ENCODE measurements at places on chromosomes 2 and 18.

DNA sequence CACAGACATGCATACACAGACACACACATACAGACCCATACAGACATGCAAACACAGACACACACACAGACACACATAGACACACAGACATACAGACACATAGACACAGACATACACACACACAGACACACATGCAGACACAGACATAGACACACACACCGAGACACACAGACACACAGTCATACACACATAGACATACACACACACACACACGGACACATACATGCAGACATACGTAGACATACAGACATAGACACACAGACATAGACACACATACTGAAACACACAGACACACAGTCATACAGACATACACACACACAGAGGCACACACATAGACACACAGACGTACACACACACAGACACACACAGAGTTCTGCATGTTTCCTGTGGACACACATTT lies 26.9 kb downstream of the INHBB start:
- no peak for DNase-seq

GRCh38 chr2:222241128-222241870 lies 57.5 kb downstream of the PAX3 start:
- peak; percentile 3 for DNase-seq

DNA sequence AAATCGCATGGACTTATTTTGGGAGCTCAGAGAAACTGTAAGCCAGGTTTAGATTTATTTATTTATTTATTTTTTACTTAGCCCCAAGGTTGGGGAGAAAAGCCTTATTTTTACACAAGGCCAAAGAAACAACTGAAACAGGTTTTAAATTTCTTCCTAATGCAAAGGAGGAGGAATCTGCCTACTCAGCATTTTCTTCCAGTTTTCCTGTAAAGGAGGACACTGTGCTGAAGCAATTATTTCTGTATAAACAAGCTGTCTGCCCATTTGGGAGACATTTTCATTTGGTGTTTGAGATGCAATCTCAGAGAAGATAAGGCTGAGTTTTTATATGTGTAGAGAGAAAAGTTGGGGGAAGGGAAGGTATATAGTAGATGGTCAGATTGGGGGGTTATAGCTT lies 125.0 kb downstream of the ETAA1 start:
- DNase-seq, result no peak

DNA sequence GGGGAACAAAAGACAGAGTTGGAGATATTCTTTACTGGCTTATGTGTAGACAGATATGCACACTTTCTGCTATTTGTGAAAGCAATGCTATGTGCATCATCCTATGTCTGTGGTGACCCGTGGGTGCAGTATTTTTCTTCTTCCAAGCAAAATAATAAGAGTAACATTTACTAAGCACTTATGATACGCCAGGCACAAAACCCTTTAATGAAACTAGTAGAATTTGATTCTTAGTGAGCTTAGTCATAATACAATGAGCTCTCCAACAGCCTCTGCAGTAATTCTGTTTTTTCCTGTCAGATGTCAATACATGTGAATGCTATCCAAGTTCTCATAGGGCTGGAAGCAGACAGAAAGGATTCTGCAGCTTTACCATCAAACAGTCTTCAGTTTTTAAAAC lies 130.6 kb downstream of the RAD51AP2 start:
- no peak for DNase-seq

DNA sequence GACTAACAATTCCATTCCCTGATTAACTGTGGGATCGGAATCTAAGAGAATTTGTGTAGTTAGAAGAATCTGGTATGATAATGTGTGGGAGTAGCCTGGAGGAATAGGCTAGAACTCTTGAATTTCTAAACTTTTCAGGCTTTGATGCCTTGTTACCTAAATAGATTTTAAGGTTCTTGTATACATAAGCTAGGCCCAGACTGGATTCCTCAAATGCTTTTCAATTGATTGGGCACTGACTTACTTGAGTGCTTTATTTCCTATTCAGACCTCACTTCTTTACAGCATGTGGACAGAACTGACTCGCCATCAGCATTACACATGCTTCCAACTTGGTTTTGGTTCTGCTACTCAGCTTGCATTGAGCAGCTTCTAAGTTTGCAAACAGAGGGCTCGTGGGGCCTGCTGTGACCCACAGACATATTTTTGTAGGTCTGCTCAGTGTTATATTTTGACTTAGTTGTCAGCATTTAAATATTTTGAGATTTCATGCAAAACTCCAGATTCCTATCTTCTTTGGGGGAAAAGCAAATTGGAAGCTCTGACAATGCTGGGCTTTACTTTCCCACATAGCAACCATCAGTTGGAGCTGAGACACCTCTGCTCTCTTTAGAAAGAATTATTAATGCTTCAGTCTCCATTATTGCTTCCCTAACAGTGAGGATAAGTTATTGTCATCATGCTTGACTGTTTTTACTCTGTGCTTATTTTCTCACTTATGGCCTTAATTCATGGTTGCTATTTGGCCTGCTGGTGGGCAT lies 5.7 kb downstream of the PARD3B start:
- DNase-seq, result no peak

GRCh38 chr18:25979369-25980040 lies 110.9 kb downstream of the SS18 start:
- no peak for DNase-seq

- no peak for DNase-seq
Measured at GRCh38 chr2:85797263-85797660, 43.5 kb downstream of the ATOH8 start.

GRCh38 chr2:171407676-171408044 lies 26.1 kb downstream of the METTL8 start:
- no peak for DNase-seq

- no peak for DNase-seq
Measured at GRCh38 chr18:40365526-40365925, 1589.5 kb upstream of the PIK3C3 start.

GRCh38 chr18:37582261-37582660 lies 16.7 kb upstream of the CELF4 start:
- no peak for DNase-seq

- no peak for DNase-seq
Measured at GRCh38 chr2:25505622-25506021, 163.9 kb upstream of the DNMT3A start.

DNA sequence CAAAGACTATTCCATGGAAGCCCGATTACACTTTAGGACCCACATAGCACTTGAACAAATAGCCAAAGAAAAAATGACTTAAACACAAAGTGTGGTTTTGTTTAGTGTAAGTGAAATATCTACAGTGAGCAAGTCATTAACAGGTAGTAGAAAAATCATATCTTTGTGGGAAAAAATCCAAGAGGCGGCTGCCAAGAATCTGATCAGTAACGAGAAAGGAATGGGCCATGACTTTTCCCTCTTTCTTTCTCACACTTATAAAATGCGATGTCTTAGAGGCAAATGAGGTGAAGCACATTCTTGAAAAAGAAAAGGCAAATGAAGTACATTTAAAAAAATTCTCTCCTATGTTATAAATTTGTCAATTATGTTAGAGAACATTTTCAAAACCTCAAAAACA lies 12.9 kb upstream of the GEMIN6 start:
- no peak for DNase-seq

DNA sequence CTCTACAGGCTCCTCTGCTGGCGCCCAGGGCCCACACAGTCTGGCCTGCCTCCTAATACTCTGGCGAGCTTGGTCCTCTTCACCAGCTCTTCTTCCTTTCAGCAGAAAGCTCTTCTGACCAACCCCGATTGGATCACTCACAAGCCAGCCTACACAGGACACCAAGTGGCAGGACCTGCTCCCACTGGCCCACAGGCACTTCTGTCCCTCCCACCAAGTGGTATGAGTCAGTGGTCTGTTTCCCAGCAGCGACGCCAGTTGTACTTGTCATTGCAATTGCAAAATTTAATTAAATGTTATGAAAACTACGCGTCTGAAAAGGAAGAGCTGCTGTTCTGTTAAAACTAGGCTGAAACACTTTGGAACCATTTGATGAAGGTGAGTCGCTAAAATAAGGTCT lies 46.7 kb downstream of the NDUFA10 start:
- peak; percentile 38 for DNase-seq

DNA sequence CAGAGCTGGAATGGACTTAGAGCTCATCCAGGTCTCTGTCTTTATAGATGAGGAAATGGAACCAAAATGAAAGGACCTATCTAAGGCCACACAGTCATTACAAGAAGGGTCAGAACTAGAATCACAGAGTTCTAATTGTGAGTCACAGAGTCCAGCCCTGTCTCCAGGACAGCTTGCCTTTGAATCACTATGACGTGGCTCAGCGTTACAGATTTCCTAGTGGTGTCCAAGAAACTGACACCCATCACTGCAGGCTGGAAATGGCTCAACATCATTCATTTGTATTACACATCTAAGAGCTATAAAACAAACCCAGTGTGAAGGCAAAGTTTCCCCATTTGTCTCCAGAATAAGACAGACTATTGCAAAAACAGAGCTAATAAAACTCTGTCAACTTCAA lies 164.3 kb upstream of the SIX2 start:
- no peak for DNase-seq

- no peak for DNase-seq
Measured at GRCh38 chr18:25423267-25423666, 71.3 kb upstream of the ZNF521 start.

GRCh38 chr2:20093263-20094141 lies 42.1 kb upstream of the LAPTM4A start:
- DNase-seq, result peak; percentile 62

GRCh38 chr2:70367722-70368323 lies 66.0 kb upstream of the FAM136A start:
- no peak for DNase-seq

DNA sequence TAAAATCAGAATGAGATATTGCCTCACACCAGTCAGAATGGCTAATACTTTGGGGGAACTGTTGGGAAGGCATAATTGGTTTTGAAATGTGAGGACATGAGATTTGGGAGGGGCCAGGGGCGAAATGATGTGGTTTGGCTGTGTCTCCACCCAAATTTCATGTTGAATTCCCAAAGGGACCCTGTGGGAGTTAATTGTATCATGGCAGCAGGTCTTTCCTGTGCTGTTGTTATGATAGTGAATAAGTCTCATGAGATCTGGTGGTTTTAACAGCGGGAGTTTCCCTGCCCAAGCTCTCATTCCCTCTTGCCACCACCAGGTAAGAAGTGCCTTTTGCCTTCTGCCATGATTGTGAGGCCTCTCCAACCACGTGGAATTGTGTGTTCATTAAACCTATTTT lies 59.6 kb downstream of the CSRNP3 start:
- no peak for DNase-seq

- no peak for DNase-seq
Measured at GRCh38 chr2:30276455-30276911, 45.1 kb downstream of the LBH start.

- no peak for DNase-seq
Measured at GRCh38 chr2:32932825-32933755, 13.7 kb upstream of the LTBP1 start.

GRCh38 chr18:74068296-74068695 lies 79.3 kb downstream of the FBXO15 start:
- DNase-seq, result no peak

DNA sequence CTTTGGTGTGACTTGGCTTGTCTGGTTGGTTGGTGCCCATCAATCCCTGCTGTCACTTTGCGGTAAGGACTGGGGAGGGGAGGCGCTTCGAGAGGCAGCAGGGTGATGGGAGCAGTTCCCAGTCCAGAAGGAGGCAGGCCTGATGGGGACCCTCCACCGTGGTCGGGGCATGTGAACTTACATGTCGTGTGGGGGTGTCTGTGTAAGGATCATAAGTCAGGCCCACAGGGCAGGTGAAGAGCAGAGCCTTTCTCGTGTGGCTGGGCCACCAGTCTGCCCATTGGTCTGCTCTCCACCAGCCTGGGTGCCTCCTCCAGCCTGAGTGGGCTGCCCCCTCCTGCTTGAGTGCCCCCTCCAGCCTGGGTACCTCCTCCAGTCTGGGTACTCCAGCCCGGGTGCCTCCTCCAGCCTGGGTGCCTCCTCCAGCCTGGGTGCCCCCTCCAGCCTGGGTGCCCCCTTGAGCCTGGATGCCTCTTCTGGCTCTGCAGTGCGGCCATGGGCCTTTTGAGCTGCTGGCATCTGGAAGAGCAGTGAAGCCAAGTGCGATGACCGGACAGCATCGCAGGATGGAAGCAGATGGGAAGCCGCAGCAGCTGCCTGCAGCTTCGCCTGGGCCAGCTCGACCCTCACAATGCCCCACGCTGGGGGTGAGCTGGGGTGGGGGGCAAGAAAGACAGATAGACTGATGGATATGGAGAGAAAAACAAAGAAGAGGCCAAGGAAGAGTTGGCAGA lies 25.0 kb downstream of the ATOH8 start:
- no peak for DNase-seq

DNA sequence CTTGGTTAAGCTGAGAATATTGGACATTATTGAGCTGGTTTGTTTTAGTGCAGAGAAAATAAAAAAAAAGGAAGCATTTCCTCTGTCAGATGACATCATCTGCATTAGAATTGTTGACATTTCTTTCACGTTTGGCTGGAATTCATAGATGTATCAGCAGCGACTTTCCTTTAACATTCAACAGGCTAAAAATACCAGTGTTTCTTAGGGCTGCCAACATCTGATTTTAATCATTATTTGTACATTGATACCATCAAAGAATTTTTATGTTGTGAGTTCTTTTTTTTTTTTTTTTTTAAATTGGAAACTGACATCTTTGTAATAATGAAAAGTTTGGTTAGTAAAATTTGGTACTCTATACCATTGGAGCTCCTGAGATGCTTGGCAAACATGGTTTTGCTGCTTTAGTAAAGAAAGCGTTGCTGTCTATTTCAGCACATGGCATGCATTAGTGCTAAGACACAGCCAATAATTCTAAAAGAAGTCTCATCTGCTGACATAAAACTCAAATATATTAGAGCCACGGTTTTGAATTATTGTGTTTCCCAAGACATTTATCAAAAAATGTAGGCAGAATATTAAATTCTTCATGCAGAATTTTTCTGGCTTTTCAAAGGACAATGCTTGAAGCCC lies 33.6 kb downstream of the GTF2A1L start:
- no peak for DNase-seq

DNA sequence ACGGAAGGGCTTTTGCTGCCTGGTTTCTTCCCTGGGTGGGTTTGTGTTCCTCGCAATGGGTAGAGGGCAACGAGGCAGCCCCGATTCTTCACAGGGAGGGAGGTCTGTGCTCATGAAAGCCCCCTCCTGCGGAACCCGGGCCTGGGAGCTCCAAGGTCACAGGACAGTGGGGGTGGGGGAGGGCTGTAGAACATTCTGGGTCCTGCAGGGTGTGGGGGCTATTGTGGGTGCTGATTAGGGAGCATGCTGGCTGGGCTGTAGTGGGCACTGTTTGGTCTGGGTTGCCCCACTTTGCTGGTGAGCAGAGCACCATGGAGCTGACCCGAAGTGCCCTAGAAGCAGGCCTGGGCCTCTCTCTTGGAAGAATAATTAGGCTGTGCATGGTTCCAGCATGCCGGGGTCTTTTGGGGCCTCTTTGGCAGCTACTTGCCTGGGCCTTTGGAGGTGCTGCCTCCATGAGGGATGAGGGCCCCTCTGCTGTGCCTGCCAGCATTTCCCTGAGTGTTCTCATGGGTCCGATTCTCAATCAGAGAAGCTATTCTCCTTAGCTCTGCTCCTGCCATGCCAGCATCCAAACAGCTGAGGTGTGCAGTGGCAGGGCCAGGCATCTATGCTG lies 232.2 kb upstream of the HS6ST1 start:
- DNase-seq, result no peak

DNA sequence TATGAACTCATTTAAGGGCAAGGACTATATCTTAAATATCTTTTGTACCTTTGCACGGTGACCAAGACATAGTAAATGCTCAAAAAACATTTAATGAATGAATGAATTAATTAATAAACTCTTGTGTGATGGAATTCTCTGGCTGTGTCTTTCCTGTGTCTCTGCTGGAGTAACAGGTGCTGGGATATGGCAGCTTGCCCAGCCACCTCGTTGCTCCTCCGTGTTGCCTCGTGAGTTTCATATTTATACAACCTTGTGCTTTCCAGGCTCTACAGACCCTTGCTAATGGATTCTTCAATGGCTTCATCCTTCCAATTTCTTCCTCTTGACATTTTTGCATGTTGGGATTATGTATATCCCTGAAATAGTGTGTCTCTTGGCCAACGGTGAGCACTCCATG lies 30.4 kb downstream of the CTAGE1 start:
- DNase-seq, result no peak
